ENCODE measurements at places on chromosomes 13 and 19.

DNA sequence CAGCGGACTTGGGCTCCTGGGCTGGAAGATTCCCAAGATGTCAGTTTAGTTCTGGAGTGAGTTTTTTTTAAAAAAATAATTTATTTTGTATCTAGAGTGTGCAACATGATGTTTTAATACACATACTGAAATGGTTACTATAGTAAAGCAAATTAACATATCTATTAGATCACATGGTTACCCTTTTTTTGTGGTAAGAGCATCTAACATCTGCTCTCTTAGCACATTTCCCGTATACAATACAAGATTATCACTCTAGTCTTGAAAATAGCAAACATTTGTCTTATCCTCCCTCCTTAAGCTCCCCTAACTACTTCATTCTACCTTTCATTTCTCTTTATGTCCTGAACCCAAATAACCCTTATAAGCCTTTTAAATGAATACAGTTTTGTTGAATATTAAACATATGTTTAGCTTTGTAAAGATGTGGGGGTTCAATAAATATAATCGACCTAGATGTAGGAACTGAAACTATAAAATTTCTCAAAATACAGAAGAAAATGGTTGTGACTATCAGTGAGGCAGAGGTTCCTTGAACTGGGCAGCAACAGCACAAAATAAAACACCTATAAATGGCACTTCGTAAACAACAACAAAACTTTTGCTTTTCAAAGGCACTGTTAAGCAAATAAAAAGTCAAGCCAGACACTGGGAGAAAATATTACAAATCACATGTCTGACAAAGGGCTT is 466.6 kb downstream of the FGF9 start:
- DNase-seq = no peak

GRCh38 chr19:15631817-15632216 is 8.9 kb upstream of the CYP4F3 start:
- no peak for DNase-seq

GRCh38 chr19:17706750-17707181 is 12.5 kb upstream of the MAP1S start:
- DNase-seq = peak; percentile 65

- peak; percentile 88 for DNase-seq
Measured at GRCh38 chr13:101751488-101751887, 299.0 kb downstream of the ITGBL1 start.

DNA sequence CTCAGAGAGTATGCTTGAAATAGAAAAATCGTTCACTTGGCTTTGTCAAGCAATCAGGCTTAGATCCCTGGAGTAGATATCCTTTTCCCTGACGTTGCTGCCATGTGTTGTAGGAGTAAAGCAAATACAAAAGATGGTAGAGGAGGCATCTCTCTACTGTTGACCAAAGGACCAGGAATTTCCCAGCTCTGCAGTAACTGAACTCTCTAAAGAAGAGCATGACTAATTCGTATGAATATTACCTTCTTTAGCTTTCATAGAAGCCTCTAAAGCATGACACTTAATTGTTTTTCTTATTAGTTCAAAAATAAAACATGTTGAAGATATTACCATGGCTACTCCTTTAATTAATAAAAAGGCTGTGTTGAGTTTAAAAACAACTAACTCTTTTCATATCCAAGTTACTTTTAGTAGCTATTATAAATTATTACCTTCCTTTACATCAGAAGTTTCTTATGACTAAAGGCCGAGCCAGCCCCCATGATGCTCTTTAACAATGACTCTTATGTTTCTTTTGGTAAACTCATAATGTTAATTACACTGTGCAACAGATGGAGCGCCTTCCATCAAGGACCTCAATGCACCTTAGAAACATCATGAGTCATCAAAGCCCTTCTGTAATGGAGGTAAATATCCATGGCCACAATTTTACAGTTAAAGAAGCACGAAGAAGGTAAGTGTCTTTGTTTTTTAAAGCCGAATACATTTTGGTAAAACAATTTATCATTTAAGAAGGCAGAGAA is 352.4 kb downstream of the KLF5 start:
- no peak for DNase-seq

DNA sequence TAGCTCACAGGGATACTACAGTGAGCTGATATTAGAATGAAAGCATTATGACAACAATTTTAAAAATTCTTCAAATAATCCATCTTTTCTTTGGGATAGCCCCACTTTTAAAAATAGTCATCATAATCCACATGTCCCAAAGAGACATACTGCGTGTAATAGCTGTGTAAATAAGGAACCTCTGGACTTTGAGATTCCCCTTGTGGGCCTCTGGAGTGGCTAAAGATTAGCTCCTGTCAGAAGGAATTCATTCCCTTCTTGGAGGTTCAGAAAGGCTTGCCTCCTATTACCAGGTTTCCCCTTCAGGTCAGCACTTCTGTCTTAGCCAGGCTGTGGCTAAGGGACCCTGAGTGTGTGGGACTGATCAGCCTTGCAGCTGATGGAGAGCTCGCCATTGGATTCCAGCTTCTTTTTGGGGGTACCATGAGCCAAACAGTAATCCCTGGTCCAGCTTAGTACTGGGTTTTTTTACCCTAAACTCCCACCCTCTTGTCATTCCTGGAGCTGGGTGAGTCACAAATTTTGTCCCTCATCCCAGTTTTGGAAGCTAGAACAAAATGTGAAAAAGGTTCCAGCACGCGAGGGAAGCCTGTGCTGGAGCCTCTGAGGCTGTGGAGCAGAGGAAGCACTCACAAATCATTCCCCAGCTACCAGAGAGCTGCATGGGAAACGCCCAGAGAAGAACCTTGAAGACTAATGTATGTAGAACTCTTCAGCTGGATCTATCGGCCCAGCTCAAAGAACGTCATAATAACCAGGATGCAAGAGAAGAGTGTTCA is 96.7 kb downstream of the RNASEH2B start:
- DNase-seq = peak; percentile 25

GRCh38 chr13:45224176-45224575 is 23.3 kb upstream of the KCTD4 start:
- no peak for DNase-seq

All from fibroblast of pulmonary artery (primary cell).